ENCODE measurements at places on chromosomes 3 and 15.

- H3K27ac ChIP-seq, result no peak overlapping the region
- no peak overlapping the region for H3K4me3 ChIP-seq
- H3K27me3 ChIP-seq, result no peaks in the 10 kb centered on the region
- H3K36me3 ChIP-seq, result peaks cover 6% of the 10 kb centered on the region
- no peak for DNase-seq
Observed at GRCh38 chr15:70669006-70669602, 94.3 kb downstream of the UACA start.

DNA sequence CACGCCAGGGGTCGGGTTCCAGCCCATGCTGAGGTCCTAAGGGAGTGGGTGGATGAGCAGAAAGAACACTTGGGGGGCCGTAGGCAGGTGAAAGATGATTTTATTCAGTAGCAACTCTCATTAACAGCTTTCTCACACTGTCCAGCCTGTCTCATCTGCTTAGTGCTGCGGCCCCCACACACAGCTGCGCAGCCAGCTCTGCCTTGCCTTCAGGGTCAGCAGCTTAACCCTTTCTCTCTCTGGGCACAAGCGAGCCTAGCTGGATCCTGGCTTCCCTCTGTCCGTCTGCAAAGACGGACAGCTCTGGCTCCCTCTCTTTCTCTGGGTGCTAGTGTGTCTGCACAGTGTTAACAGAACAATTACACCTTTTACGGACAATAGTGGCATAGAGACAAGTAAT lies 21.3 kb downstream of the NPAP1 start:
- no peak overlapping the region for H3K4me3 ChIP-seq
- no peak overlapping the region for H3K27ac ChIP-seq
- H3K4me1 ChIP-seq, result no peaks in the 10 kb centered on the region
- no peak for DNase-seq
- H3K27me3 ChIP-seq, result no peaks in the 10 kb centered on the region

DNA sequence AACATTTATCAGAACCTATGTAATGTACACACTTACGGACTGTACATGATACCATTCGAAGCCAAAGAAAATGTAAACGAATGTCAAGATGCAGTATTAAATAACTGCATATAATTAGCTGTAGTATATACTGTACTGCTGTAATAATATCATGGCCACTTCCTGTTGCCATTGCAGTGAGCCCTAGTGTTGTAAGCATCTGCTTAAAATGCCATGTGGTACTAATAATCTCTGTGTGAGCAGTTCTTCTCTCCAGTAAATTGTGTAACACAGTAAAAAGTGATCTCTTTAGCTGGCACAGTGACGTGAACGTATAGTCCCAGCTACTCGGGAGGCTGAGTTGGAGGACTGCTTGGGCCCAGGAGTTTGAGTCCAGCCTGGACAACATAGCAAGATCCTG lies 8.6 kb downstream of the SPG11 start:
- no peak overlapping the region for H3K27ac ChIP-seq
- no peak for DNase-seq
- H3K4me3 ChIP-seq, result no peak overlapping the region
- no peaks in the 10 kb centered on the region for H3K4me1 ChIP-seq

DNA sequence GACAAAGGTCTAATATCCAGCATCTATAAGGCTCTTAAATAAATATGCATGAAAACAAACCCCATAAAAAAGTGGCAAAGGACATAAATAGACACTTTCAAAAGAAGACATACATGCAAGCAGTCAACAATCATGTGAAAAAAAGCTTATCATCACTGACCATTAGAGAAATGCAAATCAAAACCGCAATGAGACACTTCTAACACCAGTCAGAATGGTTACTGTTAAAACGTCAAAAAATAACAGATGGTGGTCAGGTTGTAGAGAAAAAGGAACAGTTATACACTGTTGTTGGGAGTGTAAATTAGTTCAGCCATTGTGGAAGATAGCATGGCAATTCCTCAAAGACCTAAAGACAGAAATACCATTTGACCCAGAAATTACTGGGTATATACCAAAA lies 440.7 kb upstream of the KCNMB2 start:
- H3K4me1 ChIP-seq, result no peaks in the 10 kb centered on the region
- no peak overlapping the region for H3K27ac ChIP-seq
- no peak overlapping the region for H3K4me3 ChIP-seq

GRCh38 chr15:33191591-33191990 lies 2.9 kb downstream of the FMN1 start:
- no peak for DNase-seq
- peaks cover 31% of the 10 kb centered on the region for H3K27me3 ChIP-seq
- peaks cover 11% of the 10 kb centered on the region for H3K4me1 ChIP-seq
- no peaks in the 10 kb centered on the region for H3K36me3 ChIP-seq
- H3K27ac ChIP-seq, result no peak overlapping the region
- no peak overlapping the region for H3K4me3 ChIP-seq

GRCh38 chr3:84958495-84959469 lies at the start of gene CADM2:
TSS of gene CADM2 (plus strand) at chr3:84958989.
- H3K36me3 ChIP-seq, result no peaks in the 10 kb centered on the region
- H3K4me1 ChIP-seq, result peaks cover 19% of the 10 kb centered on the region
- peaks cover 49% of the 10 kb centered on the region for H3K27me3 ChIP-seq
- DNase-seq, result peak; percentile 88
- peak within 1 kb of the TSS; percentile 37 for H3K27ac ChIP-seq

DNA sequence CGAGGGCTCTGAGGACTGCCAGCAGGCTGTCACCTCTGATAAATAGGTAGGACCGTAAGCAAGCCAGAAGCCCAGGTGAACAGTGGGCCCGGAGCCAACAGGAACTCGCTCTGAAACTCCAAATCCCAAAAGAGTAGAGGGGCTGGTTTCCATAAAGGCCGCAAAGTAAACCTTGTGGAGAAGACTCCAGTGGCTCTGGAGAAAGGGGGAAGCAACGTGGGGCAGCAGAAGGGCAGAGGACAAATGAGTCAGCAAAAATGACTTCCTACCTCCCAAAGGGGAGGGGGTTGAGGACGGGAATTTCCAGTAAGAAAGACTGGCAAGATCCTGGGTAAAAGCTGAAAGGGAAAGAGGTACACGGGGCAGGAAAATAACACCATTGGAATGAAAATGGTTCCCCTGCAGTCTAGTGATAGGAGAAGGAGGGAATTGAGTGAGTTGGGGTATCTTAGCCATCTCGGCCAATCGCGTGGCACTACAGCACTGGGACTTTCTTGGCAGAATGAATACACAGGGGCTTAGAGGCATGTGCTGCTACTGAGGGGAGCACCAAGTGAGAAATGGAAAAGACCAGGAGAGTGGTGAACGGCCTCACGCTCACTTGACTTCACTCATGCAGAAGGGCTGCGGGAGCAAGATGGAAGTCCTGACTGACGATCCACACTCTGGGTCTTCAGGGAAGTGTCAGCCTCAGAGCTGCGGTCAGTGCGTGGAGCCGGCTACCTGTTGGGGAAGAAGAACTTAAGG lies 33.2 kb downstream of the BMF start:
- no peaks in the 10 kb centered on the region for H3K27me3 ChIP-seq
- no peak for DNase-seq
- no peak overlapping the region for H3K4me3 ChIP-seq
- no peak overlapping the region for H3K27ac ChIP-seq
- H3K4me1 ChIP-seq, result peaks cover 10% of the 10 kb centered on the region

DNA sequence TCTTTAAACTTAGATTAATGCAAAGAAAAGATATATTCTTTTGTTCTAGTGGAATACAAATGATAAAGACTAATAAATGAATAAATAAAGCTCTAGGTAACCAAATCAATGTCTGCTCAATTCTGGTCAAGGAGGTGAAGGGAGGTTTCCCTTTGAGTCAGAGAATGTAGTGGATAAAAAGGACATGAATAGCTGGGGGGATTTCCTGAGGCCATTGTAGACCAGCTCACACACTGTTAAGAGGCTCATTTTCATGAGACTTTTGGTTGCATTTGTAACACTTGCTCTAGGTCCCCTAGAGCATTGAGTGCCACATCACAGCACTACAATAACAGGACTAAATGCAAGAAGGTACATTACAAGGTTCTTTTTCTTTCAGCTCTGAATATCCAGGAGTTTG lies 170.7 kb downstream of the TIGIT start:
- DNase-seq, result no peak
- peaks cover 8% of the 10 kb centered on the region for H3K4me1 ChIP-seq
- no peak overlapping the region for H3K4me3 ChIP-seq
- no peak overlapping the region for H3K27ac ChIP-seq
- H3K27me3 ChIP-seq, result no peaks in the 10 kb centered on the region
- no peaks in the 10 kb centered on the region for H3K36me3 ChIP-seq

DNA sequence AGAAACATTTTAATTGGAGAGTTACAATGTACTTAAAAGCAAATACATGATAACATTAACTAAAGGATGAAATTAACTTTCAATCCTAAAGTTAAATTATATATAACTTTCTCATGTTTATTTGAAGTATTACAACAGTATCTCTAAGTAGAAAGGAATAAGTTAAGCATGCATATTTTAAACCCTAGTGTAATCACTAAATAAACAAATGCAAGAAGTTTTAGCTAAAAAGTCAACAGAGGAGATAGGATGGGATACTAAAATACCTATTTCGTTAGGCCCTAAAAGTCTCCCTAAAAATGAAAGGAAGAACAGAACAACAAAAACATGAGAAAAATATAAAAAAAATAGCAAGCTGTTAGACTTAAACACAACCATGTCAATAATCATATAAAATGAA lies 361.3 kb upstream of the THBS1 start:
- no peaks in the 10 kb centered on the region for H3K27me3 ChIP-seq
- peaks cover 11% of the 10 kb centered on the region for H3K4me1 ChIP-seq
- no peak for DNase-seq
- H3K36me3 ChIP-seq, result no peaks in the 10 kb centered on the region
- no peak overlapping the region for H3K4me3 ChIP-seq

DNA sequence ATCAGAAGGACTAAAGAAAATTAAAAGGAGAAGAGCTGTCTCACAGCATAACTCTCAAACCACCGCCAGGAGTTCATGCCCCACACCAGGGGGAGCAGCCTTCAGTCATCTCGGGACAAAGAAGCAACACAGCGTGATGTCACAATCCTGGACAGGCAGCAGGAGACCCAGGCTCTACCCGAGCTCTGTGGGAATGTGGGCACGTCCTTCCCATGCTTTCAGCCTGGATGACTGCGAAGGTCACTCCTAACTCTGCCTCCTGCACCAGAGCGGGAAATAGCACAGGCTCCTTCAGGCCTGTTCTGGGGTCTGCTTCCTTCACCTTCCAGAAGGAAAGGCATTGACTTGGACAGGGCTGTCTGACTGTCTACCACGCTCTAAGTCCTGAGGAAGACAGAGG lies 31.3 kb downstream of the NOX5 start:
- peaks cover 29% of the 10 kb centered on the region for H3K27me3 ChIP-seq
- no peak for DNase-seq
- no peaks in the 10 kb centered on the region for H3K36me3 ChIP-seq
- no peaks in the 10 kb centered on the region for H3K4me1 ChIP-seq

- no peak overlapping the region for H3K27ac ChIP-seq
- H3K36me3 ChIP-seq, result peaks cover 6% of the 10 kb centered on the region
- H3K4me1 ChIP-seq, result peaks cover 8% of the 10 kb centered on the region
- no peak for DNase-seq
- H3K27me3 ChIP-seq, result no peaks in the 10 kb centered on the region
- H3K4me3 ChIP-seq, result no peak overlapping the region
Observed at GRCh38 chr15:28909958-28910500, 24.3 kb downstream of the APBA2 start.
